ENCODE measurements at places on chromosomes 4 and X. TPM values are rescaled to one million over a fixed set of nuclear protein-coding genes. Genes with fewer than 3 reads are reported as not detected.

CFAP299 gene
- total RNA-seq = not detected

PRDM5 gene
- total RNA-seq = 6.2 TPM

FAM47E gene
- total RNA-seq = 13.9 TPM

CT45A7 gene
- total RNA-seq = not detected

ESX1 gene
- total RNA-seq = not detected

MXD4 gene
- total RNA-seq = 41.0 TPM

MAP3K15 gene
- not detected for total RNA-seq

DOK7 gene
- not detected for total RNA-seq

FRAS1 gene
- total RNA-seq = 4.1 TPM

ANXA3 gene
- total RNA-seq = 8.3 TPM

- H3K4me1 ChIP-seq = no peaks in the 10 kb centered on the region
- H3K27ac ChIP-seq = no peak overlapping the region
These were observed 78.6 kb downstream of the CLCN5 start for GRCh38 chrX:50000937-50001542.

GRCh38 chr4:89427782-89428181, 120.2 kb upstream of the GPRIN3 start:
- DNase-seq = no peak
- no peak overlapping the region for H3K4me3 ChIP-seq
- H3K27ac ChIP-seq = no peak overlapping the region
- no peaks in the 10 kb centered on the region for H3K36me3 ChIP-seq
- no peaks in the 10 kb centered on the region for H3K27me3 ChIP-seq

- H3K27ac ChIP-seq = no peak overlapping the region
- no peak overlapping the region for H3K4me3 ChIP-seq
- H3K36me3 ChIP-seq = no peaks in the 10 kb centered on the region
- no peaks in the 10 kb centered on the region for H3K4me1 ChIP-seq
- H3K27me3 ChIP-seq = no peaks in the 10 kb centered on the region
- DNase-seq = no peak
These were observed 98.9 kb upstream of the BLTP1 start for GRCh38 chr4:122053186-122053585.

GRCh38 chrX:115324194-115324593, 34.7 kb downstream of the LUZP4 start:
- no peaks in the 10 kb centered on the region for H3K27me3 ChIP-seq
- no peak overlapping the region for H3K4me3 ChIP-seq
- H3K4me1 ChIP-seq = no peaks in the 10 kb centered on the region
- H3K36me3 ChIP-seq = no peaks in the 10 kb centered on the region
- no peak for DNase-seq
- no peak overlapping the region for H3K27ac ChIP-seq

DNA sequence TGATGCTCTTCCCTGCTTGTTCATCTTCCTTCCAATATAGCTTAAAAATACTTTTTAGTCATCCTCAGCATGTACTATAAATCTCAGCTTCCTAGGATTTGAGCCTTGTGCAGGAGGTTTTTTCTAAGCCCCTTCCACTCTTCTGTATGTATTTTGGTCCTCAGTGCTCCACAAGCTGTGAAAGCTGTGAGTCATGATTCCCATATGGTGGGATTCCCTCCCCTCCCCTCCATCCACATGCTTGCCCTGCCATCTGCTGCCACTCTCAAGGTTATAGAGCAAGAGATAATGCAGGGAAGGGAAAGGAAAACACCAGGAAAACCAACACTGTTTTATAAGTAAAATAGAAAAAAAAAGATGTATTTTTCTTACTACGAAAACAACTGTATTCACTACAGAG, 58.5 kb upstream of the AP1S2 start:
- no peak overlapping the region for H3K27ac ChIP-seq
- no peaks in the 10 kb centered on the region for H3K4me1 ChIP-seq
- no peaks in the 10 kb centered on the region for H3K36me3 ChIP-seq
- no peak for DNase-seq
- no peaks in the 10 kb centered on the region for H3K27me3 ChIP-seq

- peak overlapping the region; percentile 35 for H3K27ac ChIP-seq
- H3K27me3 ChIP-seq = no peaks in the 10 kb centered on the region
- H3K4me3 ChIP-seq = peak overlapping the region; percentile 13
These were observed 746 bp downstream of the EDNRA start for GRCh38 chr4:147481577-147482109.

DNA sequence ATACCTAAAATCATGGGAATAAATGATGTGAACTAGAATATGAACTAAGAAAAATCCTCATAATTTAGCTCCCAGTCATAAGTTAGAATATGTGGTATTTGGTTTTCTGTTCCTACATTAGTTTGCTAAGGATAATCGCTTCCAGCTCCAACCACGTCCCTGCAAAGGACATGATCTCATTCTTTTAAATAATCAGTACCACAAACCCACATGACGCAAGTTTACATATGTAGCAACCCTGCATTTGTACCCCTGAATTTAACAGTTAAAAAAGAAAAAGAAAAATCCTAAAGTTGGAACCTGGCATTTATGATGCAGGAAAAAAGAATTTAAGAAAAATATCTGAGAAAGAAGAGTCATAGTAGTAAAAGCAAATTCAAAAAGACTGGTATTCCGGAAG, 13.3 kb downstream of the UBA6 start:
- no peaks in the 10 kb centered on the region for H3K36me3 ChIP-seq
- DNase-seq = no peak
- H3K4me1 ChIP-seq = no peaks in the 10 kb centered on the region
- H3K27me3 ChIP-seq = no peaks in the 10 kb centered on the region

DNA sequence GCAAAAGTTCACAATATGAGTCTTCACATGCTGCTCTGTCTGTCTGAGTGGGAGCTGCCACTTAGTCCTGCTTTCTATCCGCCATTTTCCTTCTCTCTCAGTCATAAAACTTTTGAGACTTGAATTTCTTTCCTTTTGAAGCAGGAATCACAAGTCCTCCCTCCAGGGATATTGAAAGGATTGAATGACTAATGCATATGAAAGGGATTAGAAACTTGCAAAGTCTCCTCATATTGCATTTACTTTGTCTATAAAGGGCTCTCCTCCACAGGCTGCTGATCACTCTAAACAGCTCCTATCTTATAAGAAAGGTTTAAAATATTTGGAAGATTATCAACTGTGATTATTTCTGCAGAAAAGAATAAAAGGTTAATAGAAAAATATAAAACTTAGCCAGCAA, 879.1 kb downstream of the ARAP2 start:
- H3K27ac ChIP-seq = no peak overlapping the region
- DNase-seq = no peak
- H3K27me3 ChIP-seq = no peaks in the 10 kb centered on the region
- H3K4me3 ChIP-seq = no peak overlapping the region
- no peaks in the 10 kb centered on the region for H3K4me1 ChIP-seq
- no peaks in the 10 kb centered on the region for H3K36me3 ChIP-seq

- H3K4me3 ChIP-seq = no peak overlapping the region
- no peak for DNase-seq
- H3K27me3 ChIP-seq = no peaks in the 10 kb centered on the region
- no peaks in the 10 kb centered on the region for H3K36me3 ChIP-seq
These were observed 79.3 kb upstream of the CAMK2D start for GRCh38 chr4:113840861-113841260.

- no peaks in the 10 kb centered on the region for H3K4me1 ChIP-seq
- no peak overlapping the region for H3K4me3 ChIP-seq
- no peaks in the 10 kb centered on the region for H3K27me3 ChIP-seq
- no peak for DNase-seq
- H3K27ac ChIP-seq = no peak overlapping the region
- H3K36me3 ChIP-seq = no peaks in the 10 kb centered on the region
These were observed 20.9 kb downstream of the SGMS2 start for GRCh38 chr4:107845681-107846080.

DNA sequence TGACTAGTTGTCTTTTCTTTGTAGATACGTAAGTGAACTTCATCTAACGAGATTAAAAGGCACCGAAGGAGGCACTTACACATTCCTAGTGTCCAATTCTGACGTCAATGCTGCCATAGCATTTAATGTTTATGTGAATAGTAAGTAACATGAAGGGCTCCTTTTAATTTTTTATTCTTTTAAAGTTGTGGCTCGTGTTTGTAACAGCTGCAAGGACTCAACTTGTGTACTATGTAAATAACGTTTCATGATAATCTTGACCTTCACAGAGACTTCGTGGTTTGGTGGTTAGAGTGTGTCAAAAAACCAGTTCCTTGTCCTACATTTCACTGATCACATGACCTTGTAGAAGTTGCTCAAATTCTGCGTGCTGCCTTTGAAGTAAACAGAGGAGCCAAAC, 51.6 kb downstream of the KIT start:
- no peak overlapping the region for H3K4me3 ChIP-seq
- H3K4me1 ChIP-seq = no peaks in the 10 kb centered on the region
- no peaks in the 10 kb centered on the region for H3K27me3 ChIP-seq
- DNase-seq = no peak

GRCh38 chr4:61079976-61080375, 120.2 kb upstream of the ADGRL3 start:
- H3K36me3 ChIP-seq = no peaks in the 10 kb centered on the region
- no peaks in the 10 kb centered on the region for H3K27me3 ChIP-seq
- H3K27ac ChIP-seq = no peak overlapping the region
- H3K4me1 ChIP-seq = no peaks in the 10 kb centered on the region
- no peak overlapping the region for H3K4me3 ChIP-seq

GRCh38 chrX:40065296-40066046, 32.3 kb downstream of the BCOR start:
- no peak for DNase-seq
- H3K27me3 ChIP-seq = no peaks in the 10 kb centered on the region
- no peak overlapping the region for H3K4me3 ChIP-seq
- no peak overlapping the region for H3K27ac ChIP-seq
- peaks cover 52% of the 10 kb centered on the region for H3K36me3 ChIP-seq

- H3K27ac ChIP-seq = peak overlapping the region; percentile 84
- H3K4me3 ChIP-seq = peak overlapping the region; percentile 86
- DNase-seq = no peak
- H3K27me3 ChIP-seq = no peaks in the 10 kb centered on the region
These were observed 1.3 kb downstream of the NOP14 start for GRCh38 chr4:2961811-2962441.

- H3K36me3 ChIP-seq = no peaks in the 10 kb centered on the region
- no peak overlapping the region for H3K27ac ChIP-seq
- H3K27me3 ChIP-seq = no peaks in the 10 kb centered on the region
- no peak overlapping the region for H3K4me3 ChIP-seq
- H3K4me1 ChIP-seq = no peaks in the 10 kb centered on the region
- DNase-seq = no peak
These were observed 30.6 kb upstream of the OPHN1 start for GRCh38 chrX:68463880-68464279.

DNA sequence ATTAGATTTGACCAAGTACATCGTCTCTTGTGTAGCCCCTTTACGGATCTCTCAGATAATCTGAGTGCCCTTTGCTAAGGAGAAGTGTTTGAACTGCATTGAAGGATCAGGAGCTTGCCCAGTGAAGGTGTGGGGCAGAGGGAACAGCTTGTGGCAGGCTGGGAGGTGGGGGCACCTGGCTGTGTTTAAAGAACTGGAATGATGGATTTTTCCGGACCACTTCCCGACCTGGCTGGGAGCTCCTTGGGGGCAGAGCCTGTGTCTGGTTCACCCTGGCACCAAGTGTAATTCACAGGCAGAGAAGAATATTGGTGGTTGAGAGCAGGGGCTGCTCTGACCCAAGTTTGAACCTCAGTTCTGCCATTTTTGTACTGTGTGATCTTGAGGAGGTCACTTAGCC, 18.5 kb downstream of the TBC1D14 start:
- H3K27me3 ChIP-seq = no peaks in the 10 kb centered on the region
- H3K27ac ChIP-seq = peak overlapping the region; percentile 88

GRCh38 chrX:37348231-37348970, 763 bp upstream of the PRRG1 start:
- H3K27me3 ChIP-seq = no peaks in the 10 kb centered on the region
- no peaks in the 10 kb centered on the region for H3K4me1 ChIP-seq
- peak overlapping the region; percentile 38 for H3K27ac ChIP-seq
- no peak for DNase-seq
- no peaks in the 10 kb centered on the region for H3K36me3 ChIP-seq

GRCh38 chr4:1243451-1244080, 5.4 kb downstream of the CTBP1 start:
- no peak overlapping the region for H3K4me3 ChIP-seq
- no peaks in the 10 kb centered on the region for H3K27me3 ChIP-seq
- DNase-seq = peak; percentile 50
- no peak overlapping the region for H3K27ac ChIP-seq

- no peaks in the 10 kb centered on the region for H3K27me3 ChIP-seq
- H3K27ac ChIP-seq = no peak overlapping the region
- H3K36me3 ChIP-seq = no peaks in the 10 kb centered on the region
- no peak overlapping the region for H3K4me3 ChIP-seq
- H3K4me1 ChIP-seq = no peaks in the 10 kb centered on the region
These were observed 77.4 kb downstream of the PLAC1 start for GRCh38 chrX:134580907-134581306.

- H3K4me3 ChIP-seq = no peak overlapping the region
- H3K27ac ChIP-seq = no peak overlapping the region
- H3K36me3 ChIP-seq = no peaks in the 10 kb centered on the region
These were observed 44.2 kb upstream of the PRSS12 start for GRCh38 chr4:118396881-118397622.

DNA sequence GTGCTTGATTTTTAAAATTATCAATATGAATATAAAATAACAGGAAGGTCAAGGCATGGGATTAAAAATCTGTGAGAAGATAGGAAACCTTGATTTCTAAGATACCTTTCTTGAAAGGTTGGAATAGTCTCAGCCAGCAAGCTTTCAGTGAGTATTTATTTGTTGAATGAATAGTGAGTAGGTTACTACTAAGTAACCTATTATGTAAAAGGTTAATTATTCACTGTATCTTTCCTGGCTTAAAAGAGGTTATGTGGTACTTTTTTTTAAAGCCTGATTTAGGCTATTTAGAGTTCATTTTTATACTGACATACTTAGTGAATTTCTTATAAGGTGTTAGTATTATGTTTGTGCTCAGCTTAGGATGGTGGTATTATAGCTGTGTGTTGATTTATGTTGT, 123.5 kb downstream of the PTPN13 start:
- no peaks in the 10 kb centered on the region for H3K27me3 ChIP-seq
- H3K27ac ChIP-seq = no peak overlapping the region
- H3K4me3 ChIP-seq = no peak overlapping the region
- no peaks in the 10 kb centered on the region for H3K36me3 ChIP-seq
- H3K4me1 ChIP-seq = no peaks in the 10 kb centered on the region

DNA sequence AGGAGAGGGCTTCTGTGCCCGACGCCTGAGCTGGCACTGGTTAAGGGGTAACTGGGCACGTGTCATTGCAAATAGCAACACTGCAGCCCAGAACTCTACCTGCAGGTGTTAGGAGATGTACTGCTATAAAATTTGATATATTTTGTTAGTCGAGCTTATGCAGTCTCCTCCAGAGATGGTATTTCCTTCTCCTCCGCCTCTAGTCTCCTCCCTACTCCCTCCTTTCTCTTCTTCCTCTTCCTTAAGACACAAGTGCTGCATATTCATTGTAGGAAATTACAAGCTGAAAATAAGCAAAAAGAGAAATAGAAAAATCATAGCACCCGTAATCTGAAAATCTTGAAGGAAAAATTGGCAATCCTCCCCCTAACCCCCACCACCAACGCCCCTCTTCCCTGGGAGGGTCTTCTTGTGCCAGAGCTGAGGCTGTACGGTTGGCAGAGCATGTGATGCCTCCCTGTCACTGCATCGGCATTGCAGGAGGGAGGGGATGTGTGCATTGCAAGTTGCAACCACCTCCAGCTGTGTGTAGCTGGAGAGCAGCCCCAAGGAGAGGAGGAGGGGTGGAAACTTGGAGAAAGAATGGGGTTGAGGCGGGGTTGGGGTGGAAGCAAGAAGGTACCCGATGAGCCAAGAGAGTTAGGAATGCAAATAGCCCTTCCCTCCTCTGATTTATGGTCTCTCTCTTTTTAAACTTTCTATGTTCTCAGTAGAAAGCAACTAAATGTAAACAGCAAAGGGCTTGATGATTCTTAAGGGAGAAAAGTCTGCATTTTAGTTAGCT, 48.3 kb upstream of the MND1 start:
- H3K4me3 ChIP-seq = no peak overlapping the region
- no peaks in the 10 kb centered on the region for H3K36me3 ChIP-seq
- no peaks in the 10 kb centered on the region for H3K27me3 ChIP-seq
- H3K4me1 ChIP-seq = no peaks in the 10 kb centered on the region
- no peak for DNase-seq
